ENCODE measurements at places on chromosomes 6 and 20. TPM values are rescaled to one million over a fixed set of nuclear protein-coding genes. Genes with fewer than 3 reads are reported as not detected.

- H3K27me3 ChIP-seq, result no peaks in the 10 kb centered on the region
- no peak overlapping the region for H3K4me3 ChIP-seq
- H3K27ac ChIP-seq, result no peak overlapping the region
Observed at GRCh38 chr6:24504649-24505586, 10.1 kb downstream of the ALDH5A1 start.

GRCh38 chr20:59385038-59385437, 84.6 kb downstream of the EDN3 start:
- no peak for DNase-seq
- H3K36me3 ChIP-seq, result no peaks in the 10 kb centered on the region
- H3K27ac ChIP-seq, result no peak overlapping the region

- H3K27me3 ChIP-seq, result no peaks in the 10 kb centered on the region
- H3K27ac ChIP-seq, result no peak overlapping the region
- peaks cover 3% of the 10 kb centered on the region for H3K36me3 ChIP-seq
- DNase-seq, result no peak
Observed at GRCh38 chr6:5042436-5042835, 38.6 kb upstream of the RPP40 start.

GRCh38 chr6:159761129-159761872, 544 bp upstream of the ACAT2 start:
- peak; percentile 48 for DNase-seq
- H3K27me3 ChIP-seq, result no peaks in the 10 kb centered on the region
- H3K36me3 ChIP-seq, result peaks cover 48% of the 10 kb centered on the region
- H3K4me1 ChIP-seq, result peaks cover 23% of the 10 kb centered on the region
- peak overlapping the region; percentile 95 for H3K4me3 ChIP-seq

DNA sequence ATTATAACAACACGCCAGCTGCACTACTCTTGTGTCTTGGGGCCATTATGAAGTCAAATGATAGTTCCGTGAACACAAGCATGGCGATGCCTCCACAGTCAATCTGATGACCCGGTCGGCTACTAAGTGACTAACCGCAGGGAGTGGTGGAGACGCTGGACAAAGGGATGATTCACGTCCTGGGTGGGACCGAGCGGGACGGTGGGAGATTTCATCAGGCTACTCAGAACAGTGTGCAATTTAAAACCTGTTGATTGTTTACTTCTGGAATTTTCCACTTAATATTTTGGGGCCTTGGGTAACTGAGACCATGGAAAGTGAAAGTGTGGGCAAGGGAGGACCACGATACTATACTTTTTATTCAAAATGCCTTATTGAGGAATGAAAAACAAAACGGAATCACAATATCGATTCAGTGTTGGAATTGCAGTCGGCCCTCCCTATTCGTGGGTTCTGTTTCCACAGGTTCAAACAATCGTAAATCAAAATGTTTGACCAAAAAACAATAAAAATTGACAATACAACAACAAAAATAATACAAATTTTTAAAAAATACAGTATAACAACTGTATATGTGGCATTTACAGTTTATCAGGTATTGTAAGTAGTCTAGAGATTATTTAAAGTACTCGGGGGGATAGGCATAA, 66.5 kb downstream of the MYLK4 start:
- no peaks in the 10 kb centered on the region for H3K27me3 ChIP-seq
- no peaks in the 10 kb centered on the region for H3K36me3 ChIP-seq
- DNase-seq, result no peak
- H3K27ac ChIP-seq, result no peak overlapping the region

DNA sequence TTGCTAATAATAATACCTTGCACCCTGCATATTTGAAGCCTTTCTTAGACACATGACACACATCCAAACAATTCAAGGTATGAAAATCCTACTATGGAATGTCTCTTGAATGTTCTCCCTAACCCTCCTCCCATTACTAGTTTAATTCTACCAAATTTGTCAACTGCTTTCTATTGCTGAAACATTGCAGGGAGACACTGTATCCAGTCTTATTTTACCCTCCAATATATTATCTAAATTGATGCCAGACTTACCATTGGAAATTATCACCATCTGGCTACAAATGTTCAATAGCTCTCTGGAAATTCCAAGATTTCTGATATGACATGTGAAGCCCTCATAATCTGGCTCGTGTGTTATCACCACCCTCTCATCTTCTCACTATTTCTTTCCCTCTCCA, 1027.3 kb upstream of the CITED2 start:
- no peak overlapping the region for H3K27ac ChIP-seq
- H3K4me1 ChIP-seq, result no peaks in the 10 kb centered on the region
- no peak for DNase-seq
- H3K27me3 ChIP-seq, result no peaks in the 10 kb centered on the region
- no peak overlapping the region for H3K4me3 ChIP-seq

DNA sequence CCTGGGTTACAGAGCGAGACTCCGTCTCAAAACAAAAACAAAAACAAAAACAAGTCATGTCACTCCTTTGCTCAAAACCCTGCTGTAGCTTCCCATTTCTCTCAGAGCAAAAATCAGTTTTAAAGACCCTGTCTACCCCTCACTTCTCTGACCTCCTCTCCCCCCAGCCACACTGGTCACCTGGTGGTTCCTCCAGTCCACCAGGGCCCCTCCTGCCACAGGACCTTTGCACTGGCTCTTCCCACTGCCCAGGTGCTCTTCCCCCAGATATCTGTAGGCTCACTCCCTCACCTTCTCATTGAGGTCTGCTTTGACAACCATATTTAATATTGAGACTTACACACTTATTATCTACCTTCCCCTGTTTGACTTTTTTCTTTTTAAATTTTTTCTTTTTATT, 4.9 kb upstream of the TEAD3 start:
- no peaks in the 10 kb centered on the region for H3K36me3 ChIP-seq
- no peaks in the 10 kb centered on the region for H3K4me1 ChIP-seq
- no peak for DNase-seq
- peaks cover 7% of the 10 kb centered on the region for H3K27me3 ChIP-seq

GRCh38 chr6:22059946-22060345, 236.9 kb downstream of the PRL start:
- no peak for DNase-seq
- H3K4me1 ChIP-seq, result peaks cover 27% of the 10 kb centered on the region
- no peak overlapping the region for H3K27ac ChIP-seq
- H3K27me3 ChIP-seq, result peaks cover 2% of the 10 kb centered on the region
- H3K36me3 ChIP-seq, result no peaks in the 10 kb centered on the region

DNA sequence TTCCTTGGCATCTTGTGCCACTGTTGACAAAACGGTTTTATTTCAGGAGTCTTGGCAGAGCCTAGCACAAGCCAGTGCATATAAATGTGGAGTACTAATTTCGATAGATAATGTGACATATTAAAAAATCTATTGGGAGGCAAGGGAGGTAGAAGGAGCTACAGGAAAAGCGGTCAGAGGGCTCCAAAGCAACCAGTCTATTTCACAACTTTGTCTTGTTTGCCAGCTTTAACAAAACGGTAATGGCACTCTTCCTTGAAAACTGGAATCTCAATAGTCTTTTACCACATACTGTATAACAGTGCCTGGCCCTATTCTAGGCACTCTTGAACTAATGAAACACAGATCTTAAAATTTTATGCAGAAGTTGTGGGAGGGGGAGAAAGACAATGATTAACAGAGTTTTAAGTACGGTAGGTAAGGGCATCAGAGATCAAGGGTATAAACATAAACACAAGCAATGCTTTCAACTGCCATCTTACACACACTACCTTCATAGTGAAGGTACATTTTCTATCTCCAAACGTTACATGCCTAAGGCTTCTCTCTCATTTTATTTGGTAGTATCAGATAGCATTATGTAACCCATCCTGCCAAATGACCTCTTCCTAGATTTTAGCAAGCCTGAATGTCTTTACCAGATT, 33.5 kb upstream of the SYNCRIP start:
- H3K27me3 ChIP-seq, result no peaks in the 10 kb centered on the region
- peaks cover 50% of the 10 kb centered on the region for H3K4me1 ChIP-seq
- DNase-seq, result no peak
- H3K4me3 ChIP-seq, result peak overlapping the region; percentile 90
- H3K27ac ChIP-seq, result peak overlapping the region; percentile 93

Gene PLN
- total RNA-seq, result not detected

Gene ABHD16B
- total RNA-seq, result 0.11 TPM

GRCh38 chr6:138726066-138726756, 47.4 kb upstream of the CCDC28A start:
- no peak overlapping the region for H3K27ac ChIP-seq
- no peak for DNase-seq
- no peaks in the 10 kb centered on the region for H3K36me3 ChIP-seq
- no peak overlapping the region for H3K4me3 ChIP-seq
- H3K27me3 ChIP-seq, result no peaks in the 10 kb centered on the region

- no peaks in the 10 kb centered on the region for H3K36me3 ChIP-seq
- no peaks in the 10 kb centered on the region for H3K27me3 ChIP-seq
- no peak for DNase-seq
- no peak overlapping the region for H3K27ac ChIP-seq
Observed at GRCh38 chr20:59776626-59777330, 156.7 kb downstream of the SYCP2 start.

GRCh38 chr6:20058121-20058905, 154.0 kb downstream of the MBOAT1 start:
- no peaks in the 10 kb centered on the region for H3K36me3 ChIP-seq
- no peak for DNase-seq
- H3K4me3 ChIP-seq, result no peak overlapping the region
- H3K4me1 ChIP-seq, result peaks cover 4% of the 10 kb centered on the region

DNA sequence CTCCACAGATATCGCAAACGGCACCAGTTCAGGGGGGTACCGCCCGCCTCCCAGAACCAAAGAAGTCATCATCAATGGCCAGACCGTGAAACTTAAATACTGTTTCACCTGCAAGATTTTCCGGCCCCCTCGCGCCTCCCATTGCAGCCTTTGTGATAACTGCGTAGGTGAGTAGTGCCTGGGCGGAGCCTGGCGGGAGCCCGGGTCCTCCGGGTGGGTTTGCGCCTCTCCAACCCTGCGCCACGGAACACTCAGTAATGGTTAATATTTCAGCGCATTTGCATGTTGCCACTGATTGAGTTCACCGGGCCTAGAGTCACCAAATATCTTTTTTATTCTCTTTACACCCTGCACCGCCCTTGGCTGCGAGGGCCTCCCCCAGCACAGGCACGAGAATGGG, 212.0 kb downstream of the ZDHHC14 start:
- no peaks in the 10 kb centered on the region for H3K4me1 ChIP-seq
- H3K36me3 ChIP-seq, result peaks cover 8% of the 10 kb centered on the region
- DNase-seq, result no peak
- no peak overlapping the region for H3K4me3 ChIP-seq

Gene ANKRD66
- total RNA-seq, result not detected

Gene TAGAP
- 44.8 TPM for total RNA-seq

Gene NEDD9
- 23.6 TPM for total RNA-seq

DNA sequence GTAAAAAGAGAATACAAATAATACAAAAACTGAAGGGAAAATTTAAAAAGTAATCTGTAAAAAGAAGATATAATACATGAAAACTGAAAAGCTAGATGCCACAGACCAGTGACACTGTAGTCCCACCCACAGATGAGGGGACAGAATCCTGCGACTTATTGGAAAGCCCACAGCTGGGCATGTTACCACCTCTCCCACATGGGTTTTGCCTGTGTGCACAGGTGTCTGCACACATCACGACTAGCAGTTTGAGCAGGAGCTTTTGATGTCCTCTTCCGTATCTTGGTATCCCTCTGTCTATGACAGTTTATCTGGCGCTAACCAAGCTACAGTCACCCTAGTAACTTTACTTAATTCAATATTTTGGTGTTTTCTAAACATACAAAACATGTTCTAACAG, 291.1 kb upstream of the EXOC2 start:
- DNase-seq, result no peak
- no peak overlapping the region for H3K4me3 ChIP-seq
- peaks cover 32% of the 10 kb centered on the region for H3K27me3 ChIP-seq
- no peaks in the 10 kb centered on the region for H3K4me1 ChIP-seq

DNA sequence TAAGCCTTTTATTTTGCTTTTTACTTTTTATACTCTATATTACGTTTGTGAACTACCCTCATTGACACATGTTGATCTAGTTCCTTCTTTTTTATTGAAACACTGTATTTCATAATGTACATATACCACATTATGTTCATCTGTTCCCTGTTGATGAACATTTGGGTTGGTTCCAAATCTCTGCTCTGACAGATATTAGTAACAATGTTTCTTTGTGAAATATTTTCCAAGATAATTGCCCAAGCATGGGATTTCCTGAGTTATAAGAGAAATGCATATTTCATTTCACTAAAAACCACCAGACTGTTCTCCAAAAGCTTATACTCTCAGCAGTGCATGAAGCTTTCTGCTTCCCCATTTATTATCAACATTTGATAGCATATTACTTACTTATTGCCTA, 44.2 kb upstream of the TNFRSF21 start:
- no peak for DNase-seq
- H3K27me3 ChIP-seq, result peaks cover 9% of the 10 kb centered on the region
- no peak overlapping the region for H3K27ac ChIP-seq
- no peaks in the 10 kb centered on the region for H3K4me1 ChIP-seq

Gene CRISP3
- total RNA-seq, result not detected

Gene CDH22
- not detected for total RNA-seq

DNA sequence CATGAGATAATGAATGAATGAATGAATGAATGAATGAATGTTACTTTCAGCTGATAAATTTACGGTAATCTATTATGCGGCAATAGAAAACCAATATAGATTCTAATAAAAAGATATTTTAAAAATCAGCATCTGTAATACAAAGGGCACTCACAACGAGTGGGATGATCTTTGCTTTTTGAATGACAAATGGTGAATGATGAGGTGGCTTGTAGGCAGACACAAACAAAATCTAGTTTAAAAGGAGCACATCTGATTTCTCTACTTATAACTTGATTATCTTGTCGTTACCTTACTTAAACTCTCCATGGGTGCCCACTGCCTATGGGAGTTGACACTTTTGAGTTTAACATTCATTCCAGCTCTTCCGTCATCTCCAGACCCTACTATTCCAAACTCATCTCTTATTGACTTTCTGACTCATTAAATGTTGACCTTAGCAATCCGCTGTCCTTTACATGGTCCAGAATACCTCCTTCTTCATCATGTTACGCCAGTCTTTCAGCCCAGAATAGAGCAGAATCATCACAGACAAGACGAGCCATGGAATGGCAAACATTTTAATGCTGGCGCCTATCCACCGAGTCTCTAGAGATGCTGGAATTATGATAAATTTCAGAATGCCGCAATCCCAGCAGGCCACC, 41.3 kb downstream of the NHLRC1 start:
- H3K4me1 ChIP-seq, result no peaks in the 10 kb centered on the region
- no peak overlapping the region for H3K27ac ChIP-seq
- no peaks in the 10 kb centered on the region for H3K36me3 ChIP-seq
- peaks cover 11% of the 10 kb centered on the region for H3K27me3 ChIP-seq
